ENCODE measurements at places on chromosomes 6 and 20.

GRCh38 chr6:33992191-33992590 lies 153.7 kb downstream of the GRM4 start:
- DNase-seq = no peak

DNA sequence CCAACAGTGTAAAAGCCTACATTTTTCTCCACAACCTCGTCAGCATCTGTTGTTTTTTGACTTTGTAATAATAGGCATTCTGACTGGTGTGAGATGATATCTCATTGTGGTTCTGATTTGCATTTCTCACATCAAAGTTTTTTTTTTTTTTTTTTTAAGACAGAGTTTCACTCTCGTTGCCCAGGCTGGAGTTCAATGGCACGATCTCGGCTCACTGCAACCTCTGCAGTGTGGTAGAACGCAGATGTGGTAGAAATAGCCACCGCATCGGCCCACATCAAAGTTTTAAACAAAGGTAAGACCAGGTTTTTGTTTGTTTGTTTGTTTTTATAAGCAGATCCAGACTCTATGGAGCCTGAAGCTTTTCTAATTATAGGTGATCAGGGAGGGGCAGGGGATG lies 12.7 kb upstream of the PPP1R3G start:
- DNase-seq = peak; percentile 81

- DNase-seq = no peak
Observed at GRCh38 chr6:87788141-87788540, 86.1 kb upstream of the AKIRIN2 start.

DNA sequence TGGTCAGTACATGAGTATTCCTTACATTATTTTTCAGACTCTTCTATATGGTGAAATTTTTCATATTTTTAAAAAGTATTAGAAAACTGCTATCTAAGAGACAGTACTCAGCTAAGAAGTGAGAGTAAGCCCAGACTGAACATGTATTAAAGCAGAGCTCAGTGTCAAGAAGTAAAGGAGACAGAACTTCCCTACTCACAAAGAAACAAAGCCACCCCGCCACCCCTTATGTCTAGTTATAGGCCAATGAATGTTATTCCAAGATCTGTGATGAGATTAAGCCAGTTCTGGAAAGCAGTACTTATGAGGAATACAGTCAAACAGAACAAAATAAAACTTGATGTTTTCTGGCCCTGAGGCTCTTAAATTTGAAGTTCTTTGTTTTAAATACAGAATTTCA lies 114.5 kb downstream of the RNGTT start:
- DNase-seq = no peak

GRCh38 chr20:19256906-19257595 lies 44.6 kb downstream of the SLC24A3 start:
- no peak for DNase-seq

- DNase-seq = no peak
Observed at GRCh38 chr6:2581611-2582010, 169.1 kb downstream of the MYLK4 start.

- DNase-seq = no peak
Observed at GRCh38 chr6:39225543-39225942, 3.7 kb downstream of the KCNK5 start.

GRCh38 chr6:16338577-16339264 lies 100.3 kb downstream of the GMPR start:
- DNase-seq = no peak

- no peak for DNase-seq
Observed at GRCh38 chr6:35014341-35014740, 125.3 kb downstream of the ANKS1A start.

Measured in MM.1S (cell line).